ENCODE measurements at places on chromosomes 3 and 15.
A peak's percentile ranks its signal among the peaks of the same experiment; 100 is the strongest.

DNA sequence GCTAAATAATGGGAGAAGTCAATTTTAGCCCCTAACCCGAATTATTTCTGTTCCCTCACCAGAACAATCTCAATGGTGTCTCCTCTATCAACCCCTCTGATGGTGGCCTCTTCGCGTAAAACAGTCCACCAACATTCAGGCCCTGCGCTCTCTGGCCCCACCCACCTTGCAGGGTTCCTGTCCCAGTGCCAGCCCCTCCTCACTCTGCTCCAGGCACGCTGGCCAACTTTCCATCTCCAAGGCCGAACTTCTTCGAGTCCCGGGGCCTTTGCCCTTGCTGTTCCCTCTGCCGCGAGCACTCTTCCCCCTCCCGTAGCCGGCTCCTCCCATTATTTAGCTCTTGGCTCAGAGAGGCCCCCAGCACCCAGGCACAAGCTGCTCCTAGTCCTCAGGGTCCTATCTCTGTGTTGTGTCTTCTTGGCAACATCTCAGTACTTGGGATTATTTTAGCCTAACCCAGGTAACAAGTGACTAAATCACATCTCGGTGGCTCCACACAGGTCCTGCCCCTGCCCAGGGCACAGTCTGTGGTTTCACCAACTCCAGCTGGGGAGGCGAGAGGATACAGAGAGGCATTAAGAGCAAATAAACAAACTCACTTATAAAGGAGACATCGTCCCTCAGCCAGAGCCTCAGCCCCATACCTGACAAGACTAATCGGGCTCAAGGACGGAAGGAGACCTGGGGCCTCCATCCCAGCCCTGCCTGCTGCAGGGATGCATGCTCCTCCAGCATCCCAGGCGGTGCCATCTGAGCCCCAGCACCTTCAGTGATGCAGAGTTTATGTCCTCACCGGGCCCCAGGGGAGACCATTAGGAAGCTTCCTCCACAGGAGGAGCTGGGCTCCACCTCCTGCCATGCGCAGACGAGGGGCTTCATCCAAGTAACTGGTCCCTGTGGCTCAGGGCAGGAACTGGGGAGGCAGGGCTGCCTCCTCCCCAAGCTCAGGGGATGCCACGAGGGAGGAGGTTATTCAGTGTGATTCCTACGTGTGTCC, 19.7 kb upstream of the IQSEC1 start:
- DNase-seq, result no peak

DNA sequence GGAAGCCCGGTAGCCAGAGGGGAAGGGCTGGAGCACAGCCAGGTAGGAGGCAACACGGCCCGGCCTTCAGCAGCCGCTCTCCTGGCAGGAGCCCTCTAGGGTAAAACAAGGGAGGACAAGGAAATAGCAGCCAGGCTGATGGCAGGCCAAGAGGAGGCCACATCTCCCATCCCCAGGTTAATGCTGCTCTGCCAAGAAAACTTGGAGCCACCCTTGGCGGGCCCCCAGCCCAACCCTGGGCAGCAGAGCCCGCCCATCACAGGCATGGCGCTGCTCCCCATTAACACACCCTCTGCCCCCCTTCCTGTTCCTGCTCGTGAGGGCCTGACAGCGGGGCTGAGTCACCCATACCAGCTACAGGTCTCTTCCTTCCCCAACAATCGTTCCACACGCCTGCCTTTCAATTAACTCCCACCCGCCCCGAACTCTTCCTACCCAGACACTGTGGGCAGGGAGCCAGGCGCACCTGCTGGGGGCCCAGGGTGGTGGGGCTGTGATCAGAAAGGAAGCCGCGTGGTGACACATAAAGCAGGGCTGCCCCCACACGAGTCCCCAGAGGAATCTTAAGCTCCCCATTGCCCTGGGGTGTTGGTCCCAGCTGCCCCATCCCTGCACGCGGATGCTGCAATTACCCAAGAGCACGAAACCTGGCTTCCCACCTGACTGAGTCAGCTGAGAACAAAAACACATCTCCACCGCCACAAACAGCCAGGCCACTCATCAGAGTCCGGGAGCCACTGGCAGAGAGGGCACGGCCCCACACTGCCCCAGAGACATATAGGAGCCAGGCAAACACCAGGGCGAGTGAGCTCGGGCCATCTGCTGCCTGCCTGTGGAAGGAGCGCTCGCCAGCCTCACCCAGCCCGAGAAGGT, at the start of gene C15orf62:
C15orf62 (plus strand) TSS at position 707 of the 873 bp plus-strand sequence. CDS start 516 bp downstream, outside the sequence.
- DNase-seq, result peak; percentile 94

DNA sequence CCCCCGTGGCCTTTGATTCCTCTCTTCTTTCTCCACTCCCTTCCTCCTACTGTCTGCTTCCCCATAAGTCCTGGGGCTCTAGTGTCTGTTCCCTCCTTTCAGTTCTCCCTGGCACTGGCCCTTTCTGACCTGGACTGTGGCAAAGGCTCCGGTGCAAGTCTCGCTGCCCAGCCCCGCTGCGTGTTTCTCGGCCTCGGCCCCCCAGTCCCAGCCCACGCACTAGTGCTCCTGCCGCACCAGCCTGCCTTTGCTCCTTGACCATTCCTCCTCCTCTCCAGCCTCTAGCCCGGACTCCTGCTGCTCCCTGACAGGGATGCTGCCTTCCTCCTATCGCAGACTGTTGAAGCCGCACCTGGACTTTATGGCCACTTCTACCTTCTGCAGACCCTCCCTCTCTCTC, 2.1 kb downstream of the TM6SF1 start:
- no peak for DNase-seq

GRCh38 chr15:93026380-93026817, 62.6 kb downstream of the RGMA start:
- no peak for DNase-seq

DNA sequence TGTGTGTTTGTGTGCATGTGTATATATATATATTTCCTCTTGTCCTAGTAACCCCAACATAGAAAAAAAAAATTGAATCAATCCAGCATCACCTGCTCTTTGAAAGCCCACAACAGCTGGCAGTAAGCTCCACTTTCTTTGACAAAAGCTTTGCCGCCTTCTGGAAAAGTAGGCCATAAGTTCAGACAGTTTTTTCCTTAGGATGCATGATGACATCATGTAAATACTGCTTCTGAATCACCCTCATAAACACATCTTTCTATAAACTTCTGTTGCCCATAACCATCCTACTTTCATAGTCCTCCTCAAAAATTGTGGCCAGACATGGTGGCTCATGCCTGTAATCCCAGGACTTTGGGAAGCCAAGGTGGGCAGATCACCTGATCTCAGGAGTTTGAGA, 67.4 kb downstream of the CSNK1G1 start:
- DNase-seq, result no peak

DNA sequence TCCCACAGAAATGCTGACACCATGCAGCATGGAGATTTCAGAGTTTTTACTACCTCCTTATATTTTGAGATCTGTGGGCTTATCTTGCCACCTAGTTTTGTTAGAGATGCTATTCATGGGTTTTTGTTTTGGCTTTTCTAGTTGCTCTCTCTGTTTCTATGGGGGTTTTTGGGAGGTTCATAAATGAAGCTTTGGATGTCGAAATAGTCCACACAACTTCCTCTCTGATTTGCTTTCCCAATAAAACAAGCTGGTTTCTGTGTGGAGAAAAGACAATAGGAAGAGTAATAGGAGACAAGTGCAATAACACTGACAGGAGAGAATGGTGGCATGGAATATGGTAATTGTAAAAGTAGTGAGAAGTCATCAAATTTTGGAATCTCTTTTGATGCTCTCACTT, 106.8 kb upstream of the GPR149 start:
- DNase-seq, result no peak

GRCh38 chr3:30042274-30042859, 564.0 kb upstream of the TGFBR2 start:
- DNase-seq, result peak; percentile 74

GRCh38 chr15:22958487-22959280, 21.5 kb downstream of the CYFIP1 start:
- DNase-seq, result no peak

- no peak for DNase-seq
These were observed 42.0 kb downstream of the IFT57 start for GRCh38 chr3:108180194-108180593.

GRCh38 chr15:54941417-54941816, 255.3 kb downstream of the RSL24D1 start:
- no peak for DNase-seq

DNA sequence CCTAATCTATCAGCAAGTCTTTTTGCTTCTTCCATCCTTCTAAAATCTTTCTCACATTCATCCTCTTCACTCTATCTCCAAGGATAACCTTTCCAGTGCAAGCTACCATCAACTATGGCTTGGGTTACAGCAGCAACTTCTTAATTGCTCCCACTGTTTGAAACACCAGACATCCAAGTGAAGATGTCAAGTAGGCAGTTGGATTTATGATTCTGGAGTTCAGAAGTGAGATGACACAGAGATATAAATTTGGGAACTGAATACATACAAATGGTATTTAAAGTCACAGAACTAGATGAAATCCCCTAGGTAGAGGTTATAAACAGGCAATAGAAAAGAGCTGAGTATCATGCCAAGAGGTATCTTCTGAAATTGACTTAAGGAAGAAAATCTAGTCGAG, 3.7 kb downstream of the UBR1 start:
- DNase-seq, result no peak

DNA sequence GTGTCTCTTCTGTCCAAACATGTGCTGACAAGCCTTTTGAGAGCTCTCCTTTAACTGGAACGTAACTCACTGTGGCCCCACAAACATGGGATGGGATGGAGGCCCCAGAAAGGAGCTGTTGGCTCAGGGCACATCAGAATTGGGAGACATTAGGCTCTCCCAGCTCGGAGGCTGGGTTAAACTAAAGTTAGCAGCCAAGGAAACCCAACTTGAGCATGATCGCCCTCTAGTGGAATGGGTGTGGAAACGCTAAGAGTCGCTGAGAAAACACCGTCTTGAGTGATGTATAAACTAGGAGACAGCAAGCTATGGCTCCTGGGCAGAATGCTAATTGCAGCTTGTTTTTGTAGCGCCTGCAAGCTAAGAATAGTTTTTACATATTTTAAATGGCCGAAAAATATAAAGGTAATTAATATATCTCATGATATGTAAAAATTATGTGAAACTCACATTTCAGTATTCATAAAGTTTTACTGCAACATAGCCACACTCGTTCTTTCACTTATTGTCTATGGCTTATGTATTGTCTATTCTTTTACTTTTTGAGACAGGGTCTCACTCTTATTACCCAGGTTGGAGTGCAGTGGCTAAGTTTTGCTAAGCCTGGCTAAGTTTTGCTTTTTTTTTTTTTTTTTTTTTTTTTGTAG, 138.8 kb upstream of the HACD2 start:
- DNase-seq, result peak; percentile 80

GRCh38 chr3:64264501-64265109, 39.3 kb upstream of the PRICKLE2 start:
- peak; percentile 5 for DNase-seq

DNA sequence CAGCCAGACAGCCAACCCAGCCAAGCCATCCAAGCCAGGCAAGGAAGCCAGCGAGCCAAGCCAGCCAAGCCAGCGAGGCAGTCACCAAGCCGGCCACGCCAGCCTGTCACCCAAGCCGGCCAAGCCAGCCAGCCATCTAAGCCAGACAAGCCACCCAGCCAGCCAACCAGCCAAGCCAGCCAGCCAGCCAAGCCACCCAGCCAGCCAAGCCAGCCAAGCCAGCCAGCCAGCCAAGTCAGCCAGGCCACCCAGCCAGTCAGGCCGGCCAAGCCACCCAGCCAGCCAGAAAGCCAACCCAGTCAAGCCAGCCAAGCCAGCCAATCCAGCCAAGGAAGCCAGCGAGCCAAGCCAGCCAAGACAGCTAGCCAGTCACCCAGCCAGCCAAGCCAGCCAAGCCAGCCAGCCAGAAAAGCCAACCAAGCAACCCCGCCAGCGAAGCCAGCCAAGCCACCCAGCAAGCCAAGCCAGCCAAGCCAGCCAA, 201.2 kb downstream of the GOLGA6L6 start:
- DNase-seq, result no peak

GRCh38 chr3:177959188-177959587, 577.0 kb upstream of the KCNMB2 start:
- DNase-seq, result no peak

DNA sequence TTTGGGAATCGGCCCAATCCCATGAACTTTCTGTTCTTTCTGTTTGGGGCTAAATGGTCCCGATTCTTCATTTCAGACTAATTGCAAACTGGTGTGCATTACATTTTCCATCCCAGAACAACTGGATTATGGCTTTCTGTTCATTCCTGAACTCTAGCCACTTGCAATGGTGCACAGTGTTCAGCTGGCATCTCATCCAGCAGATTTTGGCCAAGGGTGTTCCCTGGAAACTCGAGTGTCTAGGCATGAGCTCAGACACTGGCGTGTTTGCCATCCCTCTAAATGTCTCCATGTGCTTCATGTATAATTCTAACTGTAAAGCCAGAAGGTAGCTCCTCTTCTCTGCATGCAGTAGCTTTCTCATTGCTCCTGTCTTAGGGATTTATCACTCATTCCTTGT, 97.1 kb upstream of the MYZAP start:
- DNase-seq, result no peak

- DNase-seq, result no peak
These were observed 25.6 kb downstream of the MUC20 start for GRCh38 chr3:195746346-195746745.

GRCh38 chr3:24680214-24680967, 185.7 kb upstream of the THRB start:
- peak; percentile 55 for DNase-seq

- DNase-seq, result no peak
These were observed 32.7 kb downstream of the ZNF385D start for GRCh38 chr3:21718161-21718765.

- no peak for DNase-seq
These were observed 32.7 kb downstream of the LRIG1 start for GRCh38 chr3:66467996-66468735.

DNA sequence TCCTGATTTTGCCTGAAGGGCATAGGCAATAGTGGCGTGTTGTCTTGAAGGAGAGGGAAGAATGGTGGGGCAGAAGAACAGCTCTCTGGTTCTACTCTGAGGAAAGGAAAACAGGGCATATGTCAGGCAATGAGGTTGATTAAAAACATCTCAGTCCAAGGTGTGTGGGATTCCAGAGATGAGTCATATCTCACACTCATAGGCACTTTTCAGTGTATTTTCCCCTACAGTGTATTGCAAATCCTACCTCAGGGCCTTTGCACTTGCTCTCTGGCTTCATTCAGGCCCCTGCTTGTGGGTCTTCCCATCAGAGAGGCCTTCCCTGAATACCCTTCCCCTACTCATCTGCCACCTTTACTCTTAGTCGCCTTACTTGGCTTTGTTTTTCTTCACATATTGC, 107.8 kb downstream of the SLCO3A1 start:
- no peak for DNase-seq

- no peak for DNase-seq
These were observed 49.3 kb downstream of the HACD2 start for GRCh38 chr3:123535580-123535979.

DNA sequence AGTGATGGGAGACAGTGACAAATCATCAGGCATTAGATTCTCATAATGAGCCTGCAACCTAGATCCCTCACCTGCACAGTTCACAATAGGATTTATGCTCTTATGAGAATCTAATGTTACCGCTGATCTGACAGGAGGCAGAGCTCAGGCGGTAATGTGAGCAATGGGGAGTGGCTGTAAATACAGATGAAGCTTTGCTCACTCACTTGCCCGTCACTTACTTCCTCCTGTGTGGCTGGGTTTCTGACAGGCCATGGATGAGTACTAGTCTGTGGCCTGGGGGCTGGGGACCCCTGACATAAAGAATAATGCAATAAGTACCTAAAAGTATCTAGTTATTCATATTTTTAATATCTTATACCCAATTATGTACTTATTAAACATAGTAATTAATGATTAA, 15.6 kb downstream of the IQCB1 start:
- no peak for DNase-seq

All from LoVo (cell line).